ENCODE measurements at places on chromosomes 13 and 19.

GRCh38 chr13:102097708-102098107 is 304.1 kb downstream of the FGF14 start:
- DNase-seq: no peak

GRCh38 chr13:30918662-30919405 is 12.8 kb downstream of the MEDAG start:
- no peak for DNase-seq

DNA sequence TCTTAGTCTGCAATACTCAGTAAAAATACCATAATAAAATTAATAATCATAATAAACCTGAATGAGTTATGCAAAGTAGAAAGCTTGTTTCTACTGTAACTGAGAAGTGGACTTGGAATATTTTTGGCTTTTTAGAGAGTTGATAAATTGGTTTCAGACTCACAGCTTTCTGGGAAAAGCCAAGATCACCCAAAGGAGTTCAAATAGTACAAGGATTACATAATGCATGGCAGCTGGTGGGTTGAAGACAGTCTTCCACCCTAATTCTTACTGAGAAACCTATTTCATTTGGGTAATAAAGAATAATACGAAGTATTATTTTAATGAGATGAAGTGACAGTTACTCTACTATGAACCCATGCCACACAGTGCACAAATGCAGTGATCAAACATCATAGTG is 139.4 kb upstream of the KLF12 start:
- no peak for DNase-seq

DNA sequence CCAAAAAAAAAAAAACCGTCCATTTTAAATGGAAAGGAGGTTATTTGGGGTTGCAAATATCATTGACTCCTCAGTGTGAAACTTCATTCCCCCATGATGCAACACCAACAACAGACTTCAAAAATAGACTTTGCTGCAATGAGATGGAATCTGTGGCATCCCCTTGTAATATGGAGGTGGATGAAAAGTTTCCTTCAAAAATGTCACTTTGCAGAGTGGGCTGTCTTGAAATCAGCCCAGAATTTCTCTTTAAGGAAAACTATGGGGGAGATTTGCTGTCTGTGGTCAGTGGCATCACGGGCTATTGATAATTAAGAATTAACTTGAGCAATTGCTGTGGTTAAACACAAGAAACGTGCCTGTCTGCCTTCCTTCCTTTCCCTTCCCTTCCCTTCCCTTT is 1.5 kb downstream of the GPR18 start:
- peak; percentile 63 for DNase-seq

- peak; percentile 44 for DNase-seq
These were observed at the start of gene ADPRHL1 for GRCh38 chr13:113452942-113453901. Gene ADPRHL1 (minus strand): TSS chr13:113453488. CDS start chr13:113453437, 51 bp downstream.

- DNase-seq: peak; percentile 92
These were observed at the start of gene FOXO1 for GRCh38 chr13:40666045-40666932. Gene FOXO1 (minus strand): TSS chr13:40666641. CDS start chr13:40666212, 429 bp downstream.

DNA sequence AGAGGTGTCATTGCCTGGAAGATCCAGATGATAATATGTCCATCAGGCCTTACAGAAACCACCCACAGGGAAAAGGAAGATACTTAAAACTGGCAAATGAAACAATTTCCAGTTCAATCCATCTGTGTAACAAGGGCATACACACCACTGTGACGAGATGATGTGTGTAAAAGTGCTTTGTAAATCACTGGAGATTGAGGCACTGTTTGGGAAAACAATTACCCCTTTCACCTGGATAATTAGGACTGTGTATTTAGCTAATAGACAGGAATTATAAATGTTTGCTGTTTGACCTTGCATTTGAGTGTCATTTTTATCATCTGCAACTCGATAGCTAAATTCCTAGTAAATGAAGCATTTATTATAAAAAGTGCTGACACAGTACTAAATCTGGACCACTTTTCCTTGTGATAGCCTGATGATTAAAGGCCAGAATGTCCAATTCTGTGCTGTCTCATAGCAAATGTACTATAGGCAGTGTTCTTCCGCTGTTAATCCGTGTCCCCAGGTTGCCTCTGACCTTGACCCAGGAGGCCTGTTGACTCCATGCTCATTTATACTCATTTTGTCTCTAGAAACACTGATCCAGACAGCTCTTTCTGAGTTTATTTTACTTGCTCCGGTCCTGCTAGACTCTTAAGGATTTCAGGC is 105.8 kb downstream of the LACC1 start:
- DNase-seq: no peak

DNA sequence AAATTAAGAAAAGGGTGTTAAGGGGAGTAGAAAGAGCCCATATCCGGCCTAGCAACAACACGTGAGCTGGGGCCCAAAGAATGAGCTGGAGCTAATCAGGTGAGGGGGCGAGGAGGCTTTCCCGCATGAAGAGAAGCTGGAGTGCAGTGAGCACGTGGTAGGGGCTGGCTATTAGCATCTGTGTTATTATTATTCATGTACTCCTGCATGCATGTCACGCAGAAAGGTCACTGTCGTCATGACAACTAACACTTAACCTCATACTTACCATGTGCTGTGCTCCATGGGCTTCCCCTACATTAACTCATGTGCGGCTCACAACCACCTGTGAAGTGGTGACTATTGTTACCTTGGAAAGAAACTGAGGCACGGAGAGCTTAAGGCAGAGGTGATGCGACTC is 227.6 kb upstream of the UBL3 start:
- DNase-seq: no peak

- no peak for DNase-seq
These were observed 12.7 kb downstream of the IGLON5 start for GRCh38 chr19:51324167-51324481.

DNA sequence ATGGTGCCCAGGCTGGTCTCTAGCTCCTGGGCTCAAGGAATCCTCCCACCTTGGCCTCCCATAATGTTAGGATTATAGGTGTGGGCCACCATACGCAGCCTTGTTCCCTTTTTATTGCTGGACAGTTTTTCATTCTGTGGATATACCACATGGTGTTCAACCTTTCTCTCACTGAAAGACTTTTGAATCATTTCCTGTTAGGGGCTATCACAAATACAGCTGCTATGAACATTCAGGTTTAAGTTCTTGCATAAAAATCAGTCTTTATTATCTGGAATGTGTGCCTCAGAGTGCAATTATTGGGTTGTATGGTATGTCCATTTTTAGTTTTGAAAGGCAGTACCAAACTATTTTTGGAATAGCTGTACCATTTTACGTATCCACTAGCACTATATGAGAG is 647.2 kb downstream of the LIG4 start:
- DNase-seq: no peak

GRCh38 chr13:84607261-84608013 is 725.2 kb upstream of the SLITRK1 start:
- DNase-seq: no peak

GRCh38 chr13:25688536-25688935 is 316.8 kb downstream of the ATP8A2 start:
- no peak for DNase-seq

- DNase-seq: no peak
These were observed 585.2 kb downstream of the PCDH9 start for GRCh38 chr13:66644855-66645460.

DNA sequence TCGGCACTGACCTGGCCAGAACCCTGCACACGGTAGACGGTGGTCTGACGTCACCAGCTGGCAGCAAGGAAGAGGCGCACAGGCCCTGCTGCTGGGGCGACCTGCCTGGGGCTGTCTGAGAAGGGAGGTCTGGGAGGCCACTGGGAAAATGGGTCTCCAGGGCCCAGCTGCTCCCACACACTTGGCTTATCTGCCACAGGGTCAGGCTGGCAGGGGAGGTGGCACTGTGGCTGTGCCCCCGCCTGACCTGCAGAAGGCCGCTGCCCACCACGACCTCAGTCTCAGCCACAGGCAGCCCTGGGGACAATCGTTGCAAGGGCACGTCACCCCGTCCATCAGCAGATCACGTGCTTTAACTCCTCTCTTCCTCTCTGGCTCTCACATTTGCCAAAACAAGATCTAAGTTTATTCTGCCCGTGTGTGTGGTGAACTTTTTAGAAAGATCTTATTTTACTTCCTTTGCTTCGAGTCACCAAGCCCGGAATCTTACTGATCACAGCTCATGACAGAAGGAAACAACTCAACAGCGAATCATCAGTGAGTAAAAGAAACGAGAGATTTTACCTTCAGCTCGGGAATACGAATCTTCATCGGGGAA is 45.2 kb upstream of the RANBP3 start:
- DNase-seq: peak; percentile 45

GRCh38 chr19:7000816-7001215 is 20.4 kb downstream of the MBD3L2B start:
- no peak for DNase-seq

- DNase-seq: peak; percentile 34
These were observed 41.9 kb upstream of the POSTN start for GRCh38 chr13:37640499-37640898.

DNA sequence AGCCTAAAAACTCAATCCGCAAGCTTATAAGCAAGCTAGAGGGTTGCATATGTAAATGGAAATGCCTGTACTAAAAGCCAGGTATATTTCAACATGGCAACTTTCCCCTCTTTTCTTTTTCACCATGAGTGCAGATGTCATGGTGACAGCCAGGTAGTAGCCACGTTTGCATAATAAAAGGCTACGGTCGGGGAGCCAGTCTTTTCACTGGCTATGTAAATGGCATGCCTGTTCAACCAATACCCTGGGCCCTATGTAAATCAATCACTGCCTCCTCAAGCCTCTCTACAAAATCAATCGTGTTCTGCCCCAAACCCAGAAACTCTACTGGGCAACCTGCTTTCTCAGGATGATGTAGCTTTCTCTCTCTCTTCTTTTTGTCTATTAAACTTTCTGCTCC is 87.4 kb downstream of the ZNF100 start:
- no peak for DNase-seq

DNA sequence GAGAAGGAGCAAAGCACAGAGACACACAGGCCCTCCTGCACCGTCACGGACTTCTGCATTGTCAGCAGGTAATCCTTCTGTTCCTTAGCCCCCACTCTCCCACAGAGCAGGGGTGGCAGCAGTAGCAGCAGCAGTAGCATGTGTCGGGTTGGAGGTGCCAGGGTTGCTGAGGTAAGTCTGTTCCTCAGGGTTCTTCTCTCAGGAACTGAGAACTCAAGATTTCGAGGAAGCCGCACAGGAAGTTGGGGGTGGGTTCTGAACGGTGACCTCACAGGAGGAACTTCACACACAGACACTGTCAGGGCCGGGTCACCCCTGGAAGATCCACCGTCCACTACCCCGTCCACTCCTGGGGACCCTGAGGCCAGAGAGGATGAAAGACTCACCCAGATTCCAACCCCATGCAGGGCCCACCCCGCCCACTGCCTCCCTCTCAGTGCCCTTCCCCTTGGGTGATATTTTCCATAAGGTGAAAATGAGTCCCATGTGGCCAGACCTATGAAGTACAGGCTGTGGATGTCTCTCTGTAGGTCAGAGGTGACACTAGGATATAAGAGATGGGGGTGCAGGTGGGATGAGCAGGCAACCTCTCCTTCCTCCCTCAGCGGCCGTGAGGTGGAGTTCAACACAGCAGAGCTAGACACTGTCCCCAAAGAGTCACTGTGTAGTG is at the start of gene SIGLEC12:
TSS of gene SIGLEC12 (minus strand) at position 207 of the 670 bp plus-strand sequence. CDS start at position 140, 67 bp downstream.
- DNase-seq: peak; percentile 69

Measured in NB4 (cell line).